ENCODE measurements at places on chromosomes 3 and 15. TPM values are rescaled to one million over a fixed set of nuclear protein-coding genes. Genes with fewer than 3 reads are reported as not detected.

DNA sequence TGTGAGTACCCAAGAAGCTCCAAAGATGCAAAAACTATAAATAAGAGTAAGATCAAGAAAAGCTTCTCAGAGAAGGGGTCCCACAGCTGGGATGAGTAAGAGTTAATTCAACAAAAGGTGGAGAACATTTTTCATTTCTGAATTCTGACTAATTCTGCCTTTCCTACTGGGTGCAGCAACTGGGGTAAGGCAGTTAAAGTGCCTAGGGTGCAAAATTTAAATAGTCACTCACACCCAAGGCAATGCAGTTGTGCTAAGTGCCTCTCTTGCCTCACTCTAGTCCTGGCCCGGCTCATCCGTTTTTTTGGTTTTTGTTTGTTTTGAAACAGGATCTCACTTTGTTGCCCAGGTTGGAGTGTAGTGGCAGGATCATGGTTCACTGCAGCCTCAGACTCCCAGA is 240.2 kb downstream of the TP63 start:
- DNase-seq, result no peak

BUB1B gene
- 86.8 TPM for total RNA-seq

PLA2G4D gene
- total RNA-seq, result 0.61 TPM

SLC27A2 gene
- total RNA-seq, result 0.06 TPM

DNA sequence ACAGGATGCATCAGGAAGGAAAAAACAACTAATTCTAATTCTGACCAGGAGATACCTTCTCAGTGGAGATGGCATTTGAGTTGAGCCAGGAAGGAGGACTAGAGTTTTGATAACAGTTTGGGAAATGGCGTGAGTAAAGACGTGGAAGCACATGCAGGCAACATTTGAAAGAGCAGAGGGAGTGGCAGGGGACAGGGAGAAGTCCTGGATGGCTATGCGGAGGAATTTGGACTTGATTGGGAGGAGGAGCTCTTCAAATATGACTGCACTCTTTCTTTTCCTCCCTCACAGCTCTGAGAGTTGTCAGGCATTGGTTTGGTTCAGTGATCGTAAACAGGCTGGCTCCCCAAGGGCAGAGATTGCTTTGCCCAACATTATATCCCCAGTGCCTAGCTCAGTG is 84.0 kb upstream of the LIMD1 start:
- no peak for DNase-seq
